ENCODE measurements at places on chromosomes 7 and 10.

GRCh38 chr7:25215694-25216335, 12.5 kb downstream of the NPVF start:
- DNase-seq: no peak

DNA sequence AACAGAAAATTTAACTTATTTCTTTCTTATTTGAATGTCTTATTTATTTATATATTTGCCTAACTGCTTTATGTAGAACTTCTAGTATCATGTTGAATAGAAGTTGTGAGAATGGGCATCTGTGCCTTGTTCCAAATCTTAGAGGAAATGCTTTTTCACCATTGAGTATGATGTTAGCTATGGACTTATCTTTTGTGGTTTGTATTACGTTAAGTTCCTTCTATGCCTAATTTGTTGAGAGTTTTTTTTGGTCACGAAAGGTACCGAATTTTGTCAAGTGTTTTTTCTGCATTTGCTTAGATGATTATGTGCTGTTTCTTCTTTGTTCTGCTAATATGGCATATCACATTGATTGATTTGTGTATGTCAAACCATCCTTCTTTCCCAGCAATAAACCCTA, 161.0 kb upstream of the TRIM24 start:
- no peak for DNase-seq

GRCh38 chr10:38103756-38104155, 9.6 kb downstream of the ZNF37A start:
- DNase-seq: no peak

- no peak for DNase-seq
Measured at GRCh38 chr10:24428410-24428782, 219.5 kb downstream of the KIAA1217 start.

DNA sequence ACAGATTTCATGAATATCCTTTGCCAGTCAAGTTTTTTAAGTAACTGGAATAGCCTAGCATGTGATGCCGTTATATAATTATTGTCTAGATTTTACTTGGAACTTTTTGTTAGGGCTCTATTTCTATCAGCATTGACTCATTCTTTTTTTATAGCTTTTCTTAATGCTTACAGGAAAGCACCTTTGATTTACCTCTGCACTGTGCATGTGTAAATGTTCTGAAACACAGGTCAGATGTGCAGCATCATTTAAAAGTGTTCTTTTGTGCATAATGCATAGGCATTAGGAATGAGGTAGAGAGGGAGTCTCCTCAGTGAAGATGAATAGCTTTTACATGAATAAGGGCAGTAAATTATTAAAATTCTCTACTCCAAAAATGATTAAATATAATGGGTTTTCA, 669.3 kb upstream of the MBL2 start:
- no peak for DNase-seq

- no peak for DNase-seq
Measured at GRCh38 chr10:64113792-64114191, 592.6 kb downstream of the REEP3 start.

- no peak for DNase-seq
Measured at GRCh38 chr10:80163741-80164341, 31.3 kb downstream of the PLAC9 start.

GRCh38 chr10:86252556-86252955, 114.0 kb downstream of the GRID1 start:
- DNase-seq: no peak

DNA sequence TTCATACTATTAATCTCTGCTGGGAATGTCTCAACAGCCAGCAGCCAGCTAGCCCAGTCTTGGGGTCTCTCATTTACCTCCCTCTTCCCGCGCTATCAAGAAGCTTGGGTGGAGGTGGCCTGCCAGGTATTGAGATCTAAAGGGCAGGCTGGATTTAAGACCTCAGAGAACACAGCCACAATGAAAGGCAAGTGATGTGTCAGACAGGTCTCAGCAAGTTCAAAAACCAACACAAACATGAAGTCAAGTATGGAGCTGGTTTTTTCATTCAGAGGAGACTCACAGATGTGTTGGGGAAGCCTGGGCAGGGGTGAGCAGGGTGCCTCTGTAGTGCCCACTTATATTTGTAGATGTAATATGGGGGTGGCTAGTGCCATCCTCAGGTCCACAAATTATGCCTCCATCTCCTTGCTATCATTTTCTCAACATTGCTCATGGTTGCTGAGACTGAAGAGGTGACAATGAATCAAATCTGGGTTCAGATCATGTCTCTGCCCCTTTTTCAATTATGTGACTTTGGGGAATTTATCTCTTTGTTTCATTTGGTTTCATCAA, 27.7 kb upstream of the CROT start:
- no peak for DNase-seq

DNA sequence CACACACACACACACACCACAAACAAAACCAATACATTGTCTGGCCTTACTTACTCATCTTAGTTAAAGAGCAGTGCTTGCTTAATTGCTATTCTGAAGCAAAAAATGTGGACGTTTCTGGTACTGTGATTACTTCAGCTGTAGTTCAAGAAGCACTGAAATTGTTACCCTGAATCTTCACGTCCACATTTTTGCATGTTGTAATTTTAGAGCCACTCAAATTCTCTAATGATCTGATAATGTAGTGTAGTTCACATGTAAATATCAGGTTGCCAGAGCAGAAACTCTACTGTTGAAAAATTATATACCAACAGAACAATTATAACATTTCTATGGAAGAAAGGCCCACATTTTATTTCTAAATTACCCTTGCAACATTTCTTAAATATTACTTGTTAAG, 1451.1 kb downstream of the GATA3 start:
- DNase-seq: no peak

DNA sequence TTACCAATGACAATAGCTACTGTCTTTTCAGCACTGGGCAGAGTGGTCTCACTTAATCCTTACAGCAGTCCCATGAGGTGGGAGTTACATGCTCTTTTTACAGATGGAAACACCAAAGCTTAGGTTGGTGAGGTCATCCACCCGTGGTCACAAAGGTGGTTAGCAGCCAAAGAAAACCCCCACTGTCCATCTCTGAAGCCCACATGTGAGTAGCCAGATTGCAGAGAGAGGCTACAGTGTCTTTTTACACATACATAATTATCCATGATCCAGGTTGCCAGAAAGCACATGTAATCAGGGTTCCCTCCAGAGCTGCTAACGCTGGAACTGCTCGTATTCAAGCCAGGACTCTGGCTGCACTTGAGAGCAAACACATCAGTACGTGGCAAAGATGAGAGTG, 24.6 kb upstream of the ANKRD2 start:
- no peak for DNase-seq

- no peak for DNase-seq
Measured at GRCh38 chr10:119908166-119908565, 15.6 kb downstream of the SEC23IP start.

Data from left lobe of liver (tissue), 2 donors.